Right forelimb (tissue), 1 donor: ENCODE measurements at places on chromosomes 1 and 21.

GRCh38 chr21:44598061-44598460 lies 2.3 kb upstream of the KRTAP10-7 start:
- DNase-seq, result no peak

DNA sequence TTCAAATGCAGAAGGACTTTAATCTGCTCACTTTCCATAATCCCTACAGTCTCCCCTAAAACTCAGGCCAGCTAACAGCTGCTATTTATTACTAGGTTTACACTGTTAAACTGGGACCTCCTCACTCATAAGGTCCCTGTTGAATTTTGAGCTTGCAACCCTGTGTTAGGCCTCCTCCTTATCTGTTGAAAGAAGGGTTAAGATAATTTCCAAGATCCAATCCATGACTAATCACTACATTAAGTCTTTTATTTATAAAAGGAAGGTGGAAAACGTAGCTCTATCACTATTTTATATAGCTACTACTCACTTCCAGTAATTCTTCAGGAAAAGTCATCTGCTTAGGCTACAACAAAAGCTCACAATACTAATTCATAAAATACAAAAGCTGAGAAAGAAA lies 79.5 kb downstream of the EVI5 start:
- DNase-seq, result no peak

- DNase-seq, result no peak
These were observed 59.9 kb downstream of the APP start for GRCh38 chr21:26110715-26111114.

GRCh38 chr1:195113471-195113870 lies 1494.8 kb downstream of the KCNT2 start:
- no peak for DNase-seq

DNA sequence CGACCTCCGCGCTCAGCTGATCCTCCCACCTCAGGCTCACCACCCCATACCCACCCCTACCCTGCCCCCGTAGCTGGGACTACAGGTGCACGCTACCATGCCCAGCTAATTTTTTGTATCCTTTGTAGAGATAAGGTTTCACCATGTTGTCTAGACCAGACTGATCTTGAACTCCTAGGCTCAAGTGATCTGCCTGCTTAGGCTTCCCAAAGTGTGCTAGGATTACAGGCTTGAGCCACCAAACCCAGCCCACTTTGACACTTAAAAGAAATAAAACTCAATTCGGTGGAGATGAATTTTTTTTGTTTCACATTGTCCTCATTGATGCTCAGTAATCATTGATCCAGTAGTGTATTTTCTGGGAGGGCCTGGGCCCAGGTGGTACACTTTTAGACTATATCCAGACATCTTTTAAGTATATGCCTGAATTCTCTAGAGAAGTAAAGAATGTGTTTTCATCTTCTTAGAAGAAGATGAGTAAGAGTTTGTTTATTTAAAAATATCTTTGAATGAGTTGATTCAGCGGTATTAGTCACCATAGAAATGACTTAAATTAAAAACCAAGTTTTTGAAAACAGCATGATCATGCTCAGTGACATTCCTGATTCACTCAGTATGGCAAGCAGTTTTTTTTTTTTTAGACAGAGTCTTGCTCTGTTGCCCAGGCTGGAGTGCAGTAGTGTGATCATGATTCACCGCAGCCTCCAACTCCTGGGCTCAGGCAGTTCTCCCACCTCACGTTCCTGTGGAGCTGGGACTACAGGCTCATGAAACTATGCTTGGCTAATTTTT lies 57.8 kb downstream of the EPB41 start:
- DNase-seq, result no peak

DNA sequence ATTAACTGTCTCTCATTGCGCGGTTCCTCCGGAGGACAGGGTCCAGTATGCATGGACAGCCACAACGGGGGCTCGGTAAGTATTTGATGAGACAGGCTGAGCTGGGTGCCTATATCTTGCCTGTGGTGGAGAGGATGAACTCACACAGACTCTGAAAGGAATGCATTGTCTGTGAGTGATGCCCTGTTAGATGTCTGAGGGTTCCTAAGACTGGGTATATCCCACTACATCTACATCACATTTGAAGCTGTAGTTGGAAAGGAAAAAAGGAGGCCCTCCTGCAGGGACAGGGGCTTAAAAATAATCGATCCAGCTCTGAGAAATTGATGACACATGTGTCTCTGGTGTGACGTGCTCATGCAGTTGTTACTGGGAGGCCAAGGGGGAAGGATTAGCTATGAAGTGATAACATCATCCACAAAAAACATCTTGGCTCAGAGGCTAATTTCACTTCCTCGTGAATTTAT lies 1.9 kb downstream of the ADARB1 start:
- DNase-seq, result no peak

- no peak for DNase-seq
These were observed 153.5 kb downstream of the HLX start for GRCh38 chr1:221032637-221033280.

- DNase-seq, result no peak
These were observed 45.7 kb downstream of the CAPZB start for GRCh38 chr1:19439464-19440171.

DNA sequence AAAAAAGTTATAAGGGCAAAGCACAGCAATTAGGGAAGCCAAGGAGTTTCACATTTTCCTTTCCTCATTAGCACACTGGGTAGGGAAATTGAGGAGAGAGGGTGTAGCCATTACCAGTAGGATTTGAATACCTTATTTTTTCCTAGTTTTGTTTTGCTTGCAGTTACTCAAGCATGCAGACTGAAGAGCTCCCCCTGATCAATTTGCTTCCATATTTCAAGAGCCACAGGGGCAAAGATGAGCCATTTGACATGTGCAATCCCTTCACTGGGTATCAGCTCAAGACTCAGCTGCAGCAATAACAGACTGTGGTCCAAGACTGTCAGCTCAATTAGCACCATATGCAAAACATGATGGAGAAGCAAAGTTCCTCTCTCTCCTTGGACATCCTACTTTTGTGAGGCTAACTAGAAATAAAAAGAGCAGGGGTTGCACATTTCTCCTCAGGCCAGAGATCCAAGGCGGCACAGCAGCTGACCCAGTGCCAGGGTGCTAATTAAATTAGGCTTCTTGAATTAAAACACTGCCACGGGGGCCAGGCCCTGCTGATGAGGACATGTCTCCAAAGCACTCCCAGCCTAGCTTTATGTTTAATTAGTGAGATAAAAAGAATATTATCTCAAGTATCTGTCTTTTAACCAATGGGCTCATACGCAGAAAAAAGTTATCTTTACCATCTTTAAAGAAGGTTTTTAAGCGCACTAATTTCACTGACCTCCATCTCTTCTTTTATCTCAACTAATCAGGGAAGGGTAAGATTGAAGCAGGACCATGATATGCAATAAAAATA lies 36.7 kb upstream of the LRRC53 start:
- DNase-seq, result no peak

DNA sequence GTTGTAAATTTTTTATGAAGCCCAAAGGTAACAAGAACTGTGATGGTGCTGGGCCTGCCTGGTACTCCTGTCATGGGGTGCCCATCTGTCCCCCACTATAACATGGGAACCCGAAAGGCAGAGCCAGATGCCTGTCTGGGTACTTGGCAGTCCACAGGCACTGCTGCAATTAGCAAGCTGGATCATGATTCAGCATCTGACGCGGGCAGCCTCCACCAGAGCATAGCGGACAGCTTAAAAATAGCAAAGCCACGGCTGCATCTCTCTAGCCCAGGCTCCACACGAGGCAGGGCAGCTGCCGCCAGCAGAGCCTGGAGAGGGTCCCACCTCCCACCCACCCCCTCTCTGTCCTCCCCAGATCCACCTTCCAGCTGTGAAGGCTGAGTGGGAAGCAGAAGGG lies 22.9 kb downstream of the SUSD4 start:
- DNase-seq, result no peak

DNA sequence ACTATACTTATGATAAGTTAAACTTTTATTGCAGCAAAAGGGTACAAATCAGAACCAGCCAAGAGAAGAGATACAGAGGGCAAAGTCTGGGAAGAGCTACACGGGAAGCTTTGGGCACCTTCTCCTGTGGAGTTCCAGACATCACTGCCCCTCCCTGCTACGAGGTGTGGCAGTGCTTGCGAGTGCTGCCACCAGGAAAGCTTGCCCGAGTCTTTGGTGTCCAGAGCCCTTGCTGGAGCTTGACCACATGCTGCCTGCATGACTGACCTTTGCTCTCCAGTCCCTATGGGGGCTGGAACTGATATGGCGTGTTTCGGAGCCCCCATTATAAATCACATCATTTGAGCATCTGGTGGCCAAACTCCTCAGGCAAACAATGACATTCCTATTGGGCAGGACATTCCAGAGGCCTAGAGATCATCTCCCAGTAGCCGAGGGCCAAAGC lies 23.4 kb downstream of the PLEKHO1 start:
- DNase-seq, result no peak

DNA sequence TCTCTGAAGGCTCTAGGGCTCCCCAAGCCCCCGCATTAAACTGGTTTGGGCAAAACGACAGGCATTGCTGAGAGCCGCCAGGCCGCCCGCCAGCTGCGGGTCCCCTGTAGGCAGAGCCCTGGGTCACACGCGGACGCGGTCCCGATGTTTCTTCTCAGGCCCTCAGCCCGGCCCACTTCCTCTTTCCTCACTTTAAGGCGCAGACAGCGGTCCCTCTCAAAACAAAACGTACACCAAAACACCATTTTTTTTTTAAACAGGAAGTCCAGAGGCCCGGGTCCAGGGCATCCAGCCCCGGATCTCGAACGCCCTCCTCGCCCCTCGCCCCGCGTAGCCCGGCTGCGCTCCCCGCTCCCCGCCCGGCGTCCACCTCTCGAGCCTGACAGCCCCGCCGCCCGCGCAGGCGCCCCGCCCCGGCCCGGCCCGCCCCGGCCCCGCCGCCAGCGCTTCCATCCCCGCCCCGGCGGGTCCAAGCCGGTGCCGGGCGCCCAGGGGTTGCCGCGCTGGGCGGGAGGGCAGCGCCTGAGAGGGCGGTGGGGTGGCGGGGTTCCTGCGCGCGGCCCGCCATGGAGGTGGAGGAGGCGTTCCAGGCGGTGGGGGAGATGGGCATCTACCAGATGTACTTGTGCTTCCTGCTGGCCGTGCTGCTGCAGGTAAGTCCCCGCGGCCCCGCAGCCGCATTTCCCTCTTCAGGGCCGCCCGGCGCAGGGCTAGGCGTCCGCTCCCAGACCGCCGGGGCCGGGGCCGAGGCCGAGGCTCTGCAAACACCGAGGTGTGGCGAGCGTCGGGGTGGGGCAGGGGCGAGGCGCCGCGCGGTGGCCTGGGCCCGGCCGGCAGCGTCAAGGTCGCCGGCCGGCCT lies at the start of gene SLC22A15:
Gene SLC22A15, plus strand, starts transcription at position 452 of the 859 bp plus-strand sequence. Its CDS starts 115 bp downstream, at position 567.
- peak; percentile 65 for DNase-seq

DNA sequence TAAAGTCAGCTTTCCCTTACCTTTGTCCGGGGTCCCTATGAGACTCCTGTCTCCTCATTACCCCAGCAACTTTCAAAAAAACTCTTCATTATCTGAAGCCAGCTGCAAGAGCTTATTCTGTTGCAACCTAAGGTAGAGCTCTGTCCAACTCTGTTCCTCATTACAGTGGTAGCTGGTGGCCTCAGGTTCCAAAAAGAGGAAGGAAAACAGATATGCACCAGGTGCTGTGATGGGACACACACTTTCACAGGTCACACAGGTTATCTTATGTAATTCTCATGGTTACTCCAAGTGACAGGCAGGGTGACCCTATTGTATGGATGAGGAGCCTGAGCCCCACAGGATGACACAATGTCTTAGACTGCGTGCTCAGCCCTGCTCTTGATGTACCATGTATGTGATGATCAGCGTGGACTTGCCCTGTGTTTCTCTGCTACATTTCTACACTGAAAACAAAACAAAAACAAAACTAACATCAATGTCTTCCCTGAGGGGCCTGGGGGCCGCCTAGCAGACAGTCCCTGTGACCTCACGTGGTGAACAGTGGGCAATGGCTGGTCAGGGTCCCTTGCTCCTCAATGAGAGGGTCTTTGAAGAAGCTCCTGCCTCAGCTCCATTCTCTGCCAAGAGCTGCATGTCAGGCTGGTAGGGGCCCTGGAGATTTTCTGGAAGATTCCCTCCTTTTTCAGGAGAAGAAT lies 9.7 kb upstream of the TENT5C start:
- DNase-seq, result no peak

DNA sequence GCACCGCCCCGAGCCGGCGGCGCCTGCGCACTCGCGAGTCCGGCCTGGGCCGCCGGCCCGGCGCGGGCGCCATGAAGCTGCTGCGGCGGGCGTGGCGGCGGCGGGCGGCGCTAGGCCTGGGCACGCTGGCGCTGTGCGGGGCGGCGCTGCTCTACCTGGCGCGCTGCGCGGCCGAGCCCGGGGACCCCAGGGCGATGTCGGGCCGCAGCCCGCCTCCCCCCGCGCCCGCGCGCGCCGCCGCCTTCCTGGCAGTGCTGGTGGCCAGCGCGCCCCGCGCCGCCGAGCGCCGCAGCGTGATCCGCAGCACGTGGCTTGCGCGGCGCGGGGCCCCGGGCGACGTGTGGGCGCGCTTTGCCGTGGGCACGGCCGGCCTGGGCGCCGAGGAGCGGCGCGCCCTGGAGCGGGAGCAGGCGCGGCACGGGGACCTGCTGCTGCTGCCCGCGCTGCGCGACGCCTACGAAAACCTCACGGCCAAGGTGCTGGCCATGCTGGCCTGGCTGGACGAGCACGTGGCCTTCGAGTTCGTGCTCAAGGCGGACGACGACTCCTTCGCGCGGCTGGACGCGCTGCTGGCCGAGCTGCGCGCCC lies at the start of gene B3GALT6:
Gene B3GALT6, plus strand, starts transcription at position 30 of the 588 bp plus-strand sequence. Its CDS starts 42 bp downstream, at position 72.
- no peak for DNase-seq

GRCh38 chr1:235806123-235806522 lies 60.6 kb downstream of the LYST start:
- no peak for DNase-seq

GRCh38 chr1:85334962-85335361 lies 58.5 kb upstream of the BCL10 start:
- no peak for DNase-seq

- DNase-seq, result no peak
These were observed 112.8 kb downstream of the NEK7 start for GRCh38 chr1:198269646-198269940.

- DNase-seq, result no peak
These were observed 21.9 kb upstream of the NEK2 start for GRCh38 chr1:211697356-211697755.

DNA sequence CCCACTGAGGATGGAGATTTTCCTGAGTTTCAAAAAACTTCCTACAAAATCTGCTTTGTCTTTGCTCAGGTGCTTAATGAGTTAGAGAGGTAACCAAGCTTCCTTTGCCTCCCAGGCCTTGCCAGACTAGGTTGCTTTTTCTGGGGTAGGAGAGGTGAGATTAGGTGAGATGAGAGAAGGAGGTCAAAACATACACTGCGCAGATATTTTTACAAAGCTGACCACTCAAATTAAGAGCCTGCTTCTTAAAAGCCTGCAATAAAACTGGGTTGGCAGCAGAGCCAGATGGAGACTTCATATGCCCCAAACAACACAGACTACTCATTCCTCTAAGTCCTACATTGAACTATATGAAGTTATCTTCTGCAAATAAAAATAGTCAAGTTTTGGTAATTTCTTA lies 352.5 kb downstream of the NUF2 start:
- no peak for DNase-seq

GRCh38 chr1:228814176-228814575 lies 78.9 kb downstream of the RHOU start:
- no peak for DNase-seq

- no peak for DNase-seq
These were observed 185.1 kb upstream of the GREM2 start for GRCh38 chr1:240797050-240797449.
